ENCODE measurements at places on chromosomes 7 and 10. TPM values are rescaled to one million over a fixed set of nuclear protein-coding genes. Genes with fewer than 3 reads are reported as not detected.

GRCh38 chr10:49397036-49397999 lies 1.4 kb upstream of the DRGX start:
- DNase-seq, result no peak

The SDK1 gene
- 7.5 TPM for total RNA-seq

DNA sequence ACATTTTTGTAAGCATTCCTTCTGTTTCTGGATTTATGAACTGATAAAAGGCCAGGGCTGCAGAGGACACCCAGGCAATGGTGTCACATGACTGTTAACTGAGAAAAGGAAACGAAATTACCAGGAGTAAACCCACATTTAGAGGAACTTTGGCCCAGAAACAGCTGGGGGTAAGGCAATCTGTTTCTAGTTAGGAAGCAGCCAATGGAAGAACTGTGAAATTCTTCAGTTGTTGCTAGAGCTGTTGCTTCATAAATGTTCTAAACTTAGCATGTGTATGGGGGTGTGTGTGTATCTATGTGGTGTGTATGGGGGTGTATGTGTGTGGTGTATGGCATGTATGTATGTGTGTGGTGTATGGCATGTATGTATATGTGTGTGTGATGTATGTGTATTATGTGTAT lies 11.8 kb upstream of the PDCD4 start:
- DNase-seq, result peak; percentile 94

DNA sequence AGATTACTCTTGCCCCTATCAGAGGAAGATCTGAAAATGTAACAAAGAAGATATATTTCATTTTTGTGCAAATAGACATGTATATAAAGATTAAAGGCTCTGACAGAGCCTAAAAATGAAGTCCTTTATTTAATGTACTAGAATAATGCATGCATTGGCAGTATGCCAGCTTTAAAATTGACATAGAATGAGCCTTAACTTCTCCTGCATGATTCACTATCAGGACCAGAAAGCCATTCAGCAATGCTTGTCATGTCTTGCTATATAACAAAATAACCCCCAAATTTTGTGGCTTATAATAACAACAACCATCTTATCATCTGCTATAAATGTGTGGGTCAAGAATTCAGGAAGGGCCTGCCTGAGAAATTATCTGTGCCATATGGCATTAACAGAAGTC lies 411.9 kb downstream of the GRM8 start:
- no peak for DNase-seq

- no peak for DNase-seq
Measured at GRCh38 chr7:114825423-114825951, 96.4 kb upstream of the MDFIC start.

- DNase-seq, result no peak
Measured at GRCh38 chr7:12287901-12288300, 76.8 kb downstream of the TMEM106B start.

- DNase-seq, result no peak
Measured at GRCh38 chr7:365593-365992, 75.6 kb downstream of the FOXL3 start.

The NUTM2A gene
- total RNA-seq, result 0.59 TPM

The PLCE1 gene
- total RNA-seq, result 8.6 TPM

- DNase-seq, result no peak
Measured at GRCh38 chr10:133129859-133130495, 30.0 kb upstream of the KNDC1 start.

The ASIC3 gene
- 0.39 TPM for total RNA-seq

GRCh38 chr10:6305401-6306321 lies 102.9 kb downstream of the PFKFB3 start:
- no peak for DNase-seq

- DNase-seq, result peak; percentile 78
Measured at GRCh38 chr10:5945561-5946418, 31.6 kb downstream of the IL15RA start.

GRCh38 chr7:153934629-153935028 lies 117.6 kb upstream of the DPP6 start:
- DNase-seq, result no peak

DNA sequence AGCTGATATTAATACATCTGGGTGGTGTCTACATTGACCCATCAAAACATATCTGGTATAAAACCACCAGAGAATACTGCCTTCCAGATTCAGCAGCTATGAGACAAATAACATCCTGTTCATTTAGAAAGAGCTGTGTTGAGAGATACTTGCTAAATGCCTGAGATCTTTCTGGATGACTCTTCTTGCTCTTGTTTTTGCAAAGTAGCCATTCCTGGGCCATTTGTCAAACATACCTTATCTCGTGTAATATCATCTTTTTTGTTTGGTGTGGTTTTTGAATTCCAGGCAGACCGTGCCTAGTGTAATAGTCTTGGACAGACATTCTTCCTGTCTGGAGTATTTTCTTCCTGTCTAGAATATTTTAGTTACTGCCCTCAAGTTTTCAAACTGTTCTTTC lies 74.7 kb upstream of the PRR15 start:
- peak; percentile 12 for DNase-seq

The HKDC1 gene
- total RNA-seq, result 0.10 TPM

The GNAT3 gene
- total RNA-seq, result not detected

The NUDT13 gene
- total RNA-seq, result 0.59 TPM

DNA sequence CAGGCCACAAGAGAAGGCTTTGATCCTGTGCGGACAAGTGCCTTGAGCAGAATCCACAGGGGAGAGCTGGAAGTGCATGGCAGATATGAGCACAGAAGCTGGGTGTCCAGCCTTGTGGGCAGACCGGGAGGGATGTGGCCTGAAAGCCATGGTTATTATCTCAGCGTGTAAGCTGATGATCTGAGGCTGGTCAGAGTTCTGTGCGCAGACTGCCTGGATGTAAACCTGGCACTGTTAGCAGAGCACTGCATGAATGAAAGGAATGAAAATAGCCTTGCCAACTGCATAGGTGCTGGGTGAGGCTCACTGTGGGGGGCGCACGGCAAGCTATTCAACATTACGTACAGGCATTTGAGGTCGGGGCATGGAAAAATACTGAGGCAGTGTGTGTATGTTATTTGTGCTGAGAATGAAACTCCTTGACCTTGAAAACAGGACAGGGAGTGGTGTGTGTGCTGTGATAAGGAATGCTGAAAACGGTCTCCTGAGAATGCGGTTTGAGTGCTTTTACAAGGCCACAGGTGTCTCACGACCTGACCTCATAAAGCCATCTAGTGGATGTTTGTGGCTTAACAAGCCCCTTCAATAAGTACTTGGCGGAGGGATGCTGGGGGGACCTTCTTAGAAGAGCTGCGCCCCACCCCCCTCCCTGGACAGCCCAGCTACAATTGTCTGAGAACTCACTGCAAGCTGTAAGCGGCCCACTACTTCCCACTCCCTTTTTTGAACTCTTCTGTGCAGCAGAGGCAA lies 18.7 kb downstream of the AKR1C1 start:
- no peak for DNase-seq

DNA sequence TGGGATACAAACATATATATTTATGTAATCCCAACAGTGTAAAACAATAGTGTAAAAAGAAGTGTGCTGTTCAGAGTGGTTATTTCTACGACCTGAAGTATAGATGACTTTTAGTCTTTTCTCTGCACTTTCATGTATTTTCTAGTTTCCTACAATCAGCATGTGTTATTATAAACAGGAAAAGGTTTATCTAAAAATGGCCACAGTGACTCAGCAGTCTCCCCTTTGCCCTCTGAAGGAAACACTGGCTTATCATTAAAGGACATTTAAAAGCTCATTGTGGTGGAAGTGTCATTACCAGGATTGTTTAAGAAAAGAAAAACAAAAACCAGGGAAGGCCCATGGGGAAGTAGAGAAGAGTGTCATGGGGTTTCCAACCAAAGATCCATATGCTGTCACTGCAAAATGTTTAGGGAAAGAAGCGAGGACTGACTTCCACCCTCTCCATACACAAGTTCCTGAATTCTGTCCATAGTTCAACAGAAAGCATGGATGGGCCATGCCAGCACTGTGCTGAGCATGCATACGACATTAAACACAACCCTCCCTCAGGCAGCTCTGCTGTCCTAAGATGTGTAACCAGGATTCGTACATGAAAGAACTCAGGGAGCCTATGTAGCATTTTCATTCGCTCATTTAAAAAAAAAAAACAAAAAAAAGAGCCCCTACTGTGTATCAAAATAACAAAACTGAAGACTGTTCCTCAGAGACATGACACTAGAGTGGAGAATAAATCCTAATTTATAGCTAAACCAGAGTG lies 10.2 kb downstream of the CYREN start:
- no peak for DNase-seq

- no peak for DNase-seq
Measured at GRCh38 chr7:149686011-149686410, 87.4 kb downstream of the ZNF467 start.
